Left cardiac atrium (tissue), 4 donors: ENCODE measurements at places on chromosomes 2 and 18.

DNA sequence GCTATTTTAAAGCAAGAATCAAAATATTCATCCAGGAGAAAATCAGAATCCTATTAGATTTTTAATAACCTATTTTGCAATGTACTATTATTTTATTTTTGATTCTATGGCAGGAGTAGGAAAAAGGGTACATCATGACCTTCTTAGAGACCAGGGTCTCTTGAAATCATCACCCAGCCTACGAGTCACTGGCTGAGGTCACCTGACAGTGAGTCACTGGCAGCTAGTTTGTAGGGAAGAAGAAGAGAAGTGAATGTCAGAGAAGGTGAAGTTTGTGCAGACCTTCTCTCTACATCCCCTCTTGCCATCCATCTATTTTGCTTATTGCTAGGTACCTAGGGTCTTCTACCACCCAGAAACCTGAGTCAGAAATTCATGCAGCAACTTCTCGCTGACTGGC is 144.2 kb downstream of the ALK start:
- DNase-seq, result no peak

DNA sequence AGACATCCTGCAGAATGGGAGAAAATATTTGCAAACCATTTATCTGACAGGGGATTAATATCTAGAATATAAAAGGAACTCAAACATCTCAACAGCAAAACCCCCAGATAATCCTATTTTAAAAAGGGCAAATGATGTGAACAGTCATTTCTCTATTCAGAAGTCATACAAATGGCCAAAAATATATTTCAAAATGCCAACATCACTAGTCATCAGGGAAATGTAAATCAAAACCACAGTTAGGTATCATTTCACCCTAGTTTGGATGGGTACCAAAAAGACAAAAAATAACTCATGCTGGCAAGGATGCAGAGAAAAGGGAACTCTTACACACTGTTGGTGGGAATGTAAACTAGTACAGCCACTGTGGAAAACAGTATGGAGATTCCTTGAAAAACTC is 70.0 kb downstream of the TBR1 start:
- no peak for DNase-seq

DNA sequence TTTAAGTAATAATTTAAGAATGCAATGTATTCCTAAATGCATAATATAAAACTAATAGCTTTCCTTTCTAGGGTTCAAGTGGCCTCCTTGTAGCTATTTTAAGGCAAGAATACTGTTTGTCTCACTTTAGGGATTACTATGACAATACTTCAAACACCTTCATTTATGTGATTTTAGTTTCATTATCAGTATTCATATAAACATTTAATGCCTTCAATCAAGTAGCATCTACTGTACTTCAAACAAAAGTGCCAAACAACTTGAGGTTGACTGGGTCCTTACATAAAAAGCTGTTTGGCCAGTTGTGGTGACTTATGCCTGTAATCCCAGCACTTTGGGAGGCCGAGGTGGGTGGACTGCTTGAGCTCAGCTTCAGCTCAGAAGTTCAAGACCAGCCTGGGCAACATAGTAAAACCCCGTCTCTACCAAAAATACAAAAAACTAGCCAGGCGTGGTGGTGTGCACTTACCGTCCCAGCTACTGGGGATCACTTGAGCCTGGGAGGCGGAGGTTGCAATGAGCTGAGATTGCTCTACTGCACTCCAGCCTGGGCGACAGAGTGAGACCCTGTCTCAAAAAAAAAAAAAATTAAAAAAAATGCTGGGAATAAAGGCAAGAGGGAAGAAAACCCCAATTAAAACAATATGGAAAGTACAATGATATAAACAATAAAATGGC is 9.3 kb downstream of the MEX3C start:
- no peak for DNase-seq

DNA sequence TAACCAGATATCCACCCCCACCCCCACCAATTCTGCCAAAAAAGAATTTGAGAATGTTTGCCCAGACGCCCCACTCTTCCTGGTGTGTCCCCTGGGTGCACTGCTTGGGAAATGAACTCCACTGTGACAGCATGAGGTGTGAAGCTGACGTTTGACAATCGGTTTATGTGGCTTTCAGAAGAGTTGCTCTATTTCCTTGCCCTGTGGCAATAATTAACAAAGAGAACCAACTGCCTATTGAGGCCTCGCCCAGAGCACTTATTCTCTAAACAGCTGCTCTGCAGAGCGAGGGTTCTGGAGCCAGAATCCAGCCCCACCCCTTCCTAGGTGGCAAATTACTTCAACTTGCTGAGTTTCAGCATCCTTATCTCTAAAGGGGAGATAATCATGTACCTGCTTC is 115.8 kb upstream of the SIX3 start:
- DNase-seq, result no peak

GRCh38 chr2:152581360-152581759 is 135.9 kb downstream of the PRPF40A start:
- no peak for DNase-seq

GRCh38 chr2:186991766-186992417 is 142.9 kb upstream of the ZSWIM2 start:
- DNase-seq, result no peak

GRCh38 chr18:7479756-7480155 is 87.4 kb upstream of the PTPRM start:
- no peak for DNase-seq

GRCh38 chr18:47975701-47976100 is 45.2 kb upstream of the SMAD2 start:
- no peak for DNase-seq

- DNase-seq, result no peak
Measured at GRCh38 chr2:60554074-60554645, 706 bp upstream of the BCL11A start.

GRCh38 chr18:58541789-58542425 is 87.0 kb downstream of the ALPK2 start:
- no peak for DNase-seq

- no peak for DNase-seq
Measured at GRCh38 chr2:97761192-97761591, 47.8 kb downstream of the ZAP70 start.

- no peak for DNase-seq
Measured at GRCh38 chr2:134883552-134884293, 34.9 kb upstream of the CCNT2 start.

DNA sequence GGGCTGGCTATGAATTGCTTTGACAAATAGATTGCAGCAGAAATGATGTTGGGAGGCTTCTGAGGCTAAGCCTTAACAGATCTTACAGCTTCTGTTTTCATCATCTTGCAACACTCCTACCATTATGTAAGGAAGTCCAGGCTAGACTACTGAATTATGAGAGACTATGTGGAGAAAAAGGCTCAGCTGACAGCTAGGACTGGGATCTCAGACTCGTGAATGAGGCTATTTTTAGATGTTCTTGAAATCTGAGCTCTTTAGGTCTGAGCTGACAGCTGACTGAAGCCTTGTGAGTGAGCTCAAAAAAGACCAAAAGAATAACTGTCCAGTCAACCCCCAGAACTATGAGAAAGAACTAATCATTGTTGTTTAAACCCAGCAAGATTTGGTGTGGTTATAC is 70.3 kb downstream of the VWC2L start:
- DNase-seq, result no peak

GRCh38 chr18:48889981-48890762 is 60.6 kb downstream of the SMAD7 start:
- DNase-seq, result no peak

DNA sequence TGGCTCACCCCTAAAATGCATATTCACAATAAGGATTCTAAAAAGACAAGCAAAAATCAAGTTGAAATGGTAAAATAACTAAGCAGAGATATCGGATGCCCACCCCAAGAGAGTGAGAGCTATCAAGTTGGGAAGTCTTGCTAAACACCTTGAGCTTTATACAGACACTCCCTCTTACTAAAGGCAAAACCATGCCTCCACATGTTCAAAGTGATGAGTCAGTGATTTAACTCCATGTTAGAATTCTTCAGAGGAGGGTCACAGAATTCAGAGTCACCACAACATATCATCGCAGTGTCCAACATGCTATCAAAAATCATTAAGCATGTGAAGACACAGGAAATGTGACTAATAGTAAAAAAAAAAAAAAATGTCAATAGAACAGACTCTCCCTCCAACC is 20.6 kb upstream of the ST8SIA3 start:
- no peak for DNase-seq

DNA sequence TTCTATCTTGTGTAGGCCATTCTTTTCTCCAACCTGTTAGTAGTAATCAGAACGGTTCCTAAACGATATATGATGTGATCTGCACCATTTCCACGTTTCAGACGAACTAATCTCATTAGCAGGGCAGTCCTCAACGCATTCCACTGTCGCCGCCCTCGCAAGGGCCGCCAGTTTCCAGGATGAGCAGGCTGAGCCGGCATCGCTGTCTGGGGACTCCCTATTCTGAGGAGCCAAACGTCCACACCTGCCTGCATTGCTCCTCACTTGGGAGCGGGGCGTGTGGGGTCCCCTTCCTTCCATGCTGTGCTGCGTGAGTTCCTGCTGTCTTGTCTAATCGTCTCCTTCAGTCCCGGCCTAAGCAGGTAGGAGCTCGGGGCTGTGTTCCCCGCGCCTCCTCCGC is 76.6 kb downstream of the PSMG2 start:
- DNase-seq, result no peak

DNA sequence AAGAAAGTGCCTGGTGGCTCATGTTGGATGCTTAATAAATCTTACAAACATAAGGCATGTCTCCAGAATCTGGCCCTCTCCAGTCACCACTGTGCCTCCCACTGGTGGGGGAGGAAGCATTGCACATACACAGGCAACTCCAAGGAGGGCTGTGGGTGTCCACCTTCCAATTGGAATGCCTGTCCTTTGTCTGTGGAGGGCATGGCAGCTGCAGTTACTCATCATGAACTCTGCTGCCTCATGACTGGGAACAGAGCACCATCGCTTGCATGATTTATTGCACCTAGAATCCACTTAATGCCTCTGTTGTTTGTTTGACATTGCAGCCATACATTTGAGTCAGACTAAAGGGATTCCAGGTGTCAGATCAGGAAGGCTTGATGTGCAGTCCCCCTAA is 278.9 kb downstream of the PRKCE start:
- no peak for DNase-seq

DNA sequence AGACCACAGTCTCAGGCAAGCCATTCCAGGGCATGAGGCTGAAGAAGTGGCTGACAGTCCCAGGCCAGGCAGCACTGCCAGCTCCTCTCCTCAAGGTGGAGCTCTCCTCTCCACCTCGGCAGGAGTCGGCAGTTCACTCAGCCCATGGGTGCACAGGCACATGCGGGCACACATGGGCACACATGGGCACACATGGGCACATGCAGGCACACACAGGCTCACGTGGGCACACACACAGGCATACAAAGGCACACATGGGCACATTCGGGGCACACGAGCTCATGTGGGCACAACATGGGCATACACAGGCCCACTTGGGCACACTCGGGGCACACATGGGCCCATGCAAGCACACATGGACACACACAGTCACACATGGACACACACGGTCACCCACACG is 65.3 kb upstream of the TAF1B start:
- DNase-seq, result no peak

GRCh38 chr2:24993406-24994145 is 21.8 kb upstream of the DNAJC27 start:
- DNase-seq, result no peak

GRCh38 chr2:232901736-232902578 is 31.9 kb downstream of the SNORC start:
- peak; percentile 43 for DNase-seq

DNA sequence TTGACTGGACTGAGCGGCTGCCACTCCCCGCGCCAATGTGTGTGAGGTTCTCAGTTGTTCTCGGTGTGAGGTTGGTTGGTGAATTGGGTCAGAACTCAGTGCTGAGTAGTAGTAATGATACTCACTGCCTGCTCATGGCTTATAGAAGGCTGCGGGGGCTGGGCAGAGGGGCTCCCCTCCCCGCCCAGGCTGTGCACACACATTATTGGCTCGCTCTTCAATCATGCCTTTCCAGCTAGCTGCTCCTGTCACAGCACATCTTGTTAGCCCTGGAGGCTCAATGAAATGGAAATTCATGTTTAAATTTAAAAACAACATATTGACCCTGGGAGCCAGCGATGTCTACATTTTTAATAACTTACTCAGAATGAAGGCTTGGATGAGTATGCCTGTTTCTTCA is 152.8 kb downstream of the CELF4 start:
- no peak for DNase-seq

- DNase-seq, result no peak
Measured at GRCh38 chr18:13443552-13443951, 225.0 kb downstream of the LDLRAD4 start.

DNA sequence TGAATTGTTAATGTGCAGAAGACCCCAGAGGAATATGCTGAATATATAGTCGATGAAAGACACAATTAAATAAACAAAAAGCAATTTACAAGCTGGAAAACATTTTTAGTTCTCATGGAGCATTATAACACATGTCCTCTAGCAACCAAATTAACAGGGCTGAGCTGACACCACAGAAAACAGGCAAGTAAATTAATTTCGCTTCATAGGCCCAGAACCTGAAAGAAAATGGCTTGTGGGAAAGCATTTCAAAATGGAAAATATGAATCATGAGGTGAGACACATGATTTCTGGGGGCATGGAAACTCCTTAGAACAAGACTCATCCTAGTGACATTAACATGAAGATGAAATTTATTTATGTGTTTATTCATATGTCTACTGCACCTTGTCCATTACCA is 25.0 kb upstream of the RNF152 start:
- DNase-seq, result no peak

DNA sequence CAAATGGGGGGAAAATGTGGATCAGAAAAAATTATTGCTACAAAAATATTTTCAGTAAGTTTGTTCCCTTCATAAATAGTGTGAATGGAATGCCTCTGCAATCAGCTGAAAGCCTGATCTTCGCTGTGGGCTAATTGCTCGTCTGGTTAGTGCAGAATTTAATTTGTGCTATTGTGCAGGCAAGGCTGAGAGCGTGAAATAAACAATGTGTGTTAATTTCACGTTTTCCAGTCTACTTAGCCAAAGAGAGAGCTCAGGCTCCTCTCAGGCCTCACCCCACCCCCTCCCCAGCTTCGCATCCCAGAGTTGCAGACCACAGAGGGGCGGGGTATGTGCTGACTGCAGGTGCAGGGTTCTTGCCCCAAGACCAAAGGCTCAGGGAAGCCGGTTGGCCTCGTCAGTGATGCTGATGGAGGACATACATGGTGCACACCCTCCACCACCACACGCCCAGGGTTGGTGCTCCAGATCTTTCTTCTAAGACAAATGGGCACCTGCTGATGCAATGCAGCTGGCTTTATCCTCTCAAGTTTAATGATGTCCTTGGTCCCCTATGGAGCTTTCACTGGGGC is 302.6 kb upstream of the SLC14A2 start:
- DNase-seq, result no peak
